ENCODE measurements at places on chromosomes 11 and 22.

DNA sequence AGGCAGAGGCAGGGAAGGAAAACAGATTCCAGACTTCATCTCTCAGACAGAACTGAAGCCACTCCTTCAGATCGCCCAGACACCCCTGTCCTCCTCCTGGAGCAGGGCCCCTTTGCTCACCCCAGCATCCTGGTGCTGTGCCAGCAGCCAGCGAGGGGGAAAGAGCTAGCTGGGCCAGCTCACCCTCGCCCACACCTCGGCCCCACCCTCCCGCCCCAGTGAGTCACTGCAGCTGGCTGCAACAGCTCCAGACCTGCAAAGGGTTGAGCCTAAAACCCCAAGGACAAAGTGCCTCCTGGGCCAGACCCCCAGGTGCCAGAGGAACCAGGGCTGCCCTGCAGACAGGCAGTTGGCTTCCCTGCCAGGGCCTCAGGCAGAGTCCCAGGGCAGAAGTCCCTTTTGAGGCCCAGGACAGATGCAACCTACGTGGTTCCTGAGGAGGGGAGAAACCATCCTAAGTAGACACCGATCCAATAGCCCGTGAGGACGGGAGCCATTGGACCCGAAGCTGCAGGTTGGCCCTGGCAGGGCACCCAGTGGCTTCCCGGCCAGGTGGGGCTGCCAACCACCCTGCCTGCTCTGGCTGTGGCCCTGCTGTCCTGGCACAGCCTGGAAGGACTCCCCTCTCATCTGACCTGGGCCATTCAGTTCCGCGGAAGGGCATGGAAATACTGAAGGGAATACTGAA is 7.2 kb downstream of the AHNAK start:
- peak; percentile 82 for DNase-seq

GRCh38 chr22:19179497-19180048 is 1.0 kb upstream of the SLC25A1 start:
- DNase-seq, result peak; percentile 81

DNA sequence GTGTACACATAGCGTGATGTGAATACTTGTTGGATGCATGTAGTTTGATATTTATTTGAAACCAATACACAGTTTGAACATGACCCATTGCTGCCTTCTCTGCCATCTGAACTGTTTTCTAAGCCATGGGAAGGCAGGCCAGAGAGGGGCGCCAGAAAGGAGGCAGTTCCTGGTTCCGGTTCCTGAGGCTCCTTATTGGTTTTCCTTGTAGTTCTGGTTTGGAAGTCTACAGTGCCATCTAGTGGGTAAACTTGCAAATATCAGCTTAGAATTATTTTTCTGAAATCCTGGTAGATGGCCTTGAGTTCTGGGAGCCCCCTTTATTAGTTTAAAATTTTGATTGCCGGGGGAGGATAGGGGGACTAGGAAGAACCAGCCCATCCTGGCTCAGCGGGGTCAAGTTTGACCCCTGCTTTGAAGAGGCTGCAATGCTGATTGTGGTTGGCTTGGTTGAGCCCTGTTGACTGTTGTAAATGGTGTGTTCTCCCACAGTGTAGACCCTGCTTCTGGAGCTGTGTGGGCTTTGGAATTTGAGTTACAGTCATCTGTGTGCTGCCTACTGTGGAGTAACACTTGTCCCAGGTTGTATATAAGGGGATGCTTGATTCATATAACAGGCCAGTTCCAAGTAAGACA is 48.4 kb downstream of the GRAMD1B start:
- DNase-seq, result peak; percentile 93

DNA sequence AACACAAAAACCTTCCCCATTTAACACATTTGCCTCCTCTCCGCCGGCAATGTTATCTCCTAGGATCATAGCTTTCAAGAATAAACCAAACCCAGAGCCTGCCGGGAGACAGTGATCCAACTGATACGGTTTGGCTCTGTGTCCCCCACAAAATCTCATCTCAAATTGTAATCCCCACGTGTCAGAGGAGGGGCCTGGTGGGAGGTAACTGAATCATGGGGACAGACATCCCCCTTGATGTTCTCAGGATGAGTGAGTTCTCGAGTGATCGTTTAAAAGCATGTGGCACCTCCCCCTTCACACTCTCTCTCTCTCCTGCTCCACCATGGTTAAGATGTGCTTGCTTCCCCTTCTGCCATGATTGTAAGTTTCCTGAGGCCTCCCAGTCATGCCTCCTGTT is 33.3 kb downstream of the RBFOX2 start:
- peak; percentile 81 for DNase-seq

GRCh38 chr22:46125816-46126765 is 24.2 kb upstream of the PPARA start:
- no peak for DNase-seq

DNA sequence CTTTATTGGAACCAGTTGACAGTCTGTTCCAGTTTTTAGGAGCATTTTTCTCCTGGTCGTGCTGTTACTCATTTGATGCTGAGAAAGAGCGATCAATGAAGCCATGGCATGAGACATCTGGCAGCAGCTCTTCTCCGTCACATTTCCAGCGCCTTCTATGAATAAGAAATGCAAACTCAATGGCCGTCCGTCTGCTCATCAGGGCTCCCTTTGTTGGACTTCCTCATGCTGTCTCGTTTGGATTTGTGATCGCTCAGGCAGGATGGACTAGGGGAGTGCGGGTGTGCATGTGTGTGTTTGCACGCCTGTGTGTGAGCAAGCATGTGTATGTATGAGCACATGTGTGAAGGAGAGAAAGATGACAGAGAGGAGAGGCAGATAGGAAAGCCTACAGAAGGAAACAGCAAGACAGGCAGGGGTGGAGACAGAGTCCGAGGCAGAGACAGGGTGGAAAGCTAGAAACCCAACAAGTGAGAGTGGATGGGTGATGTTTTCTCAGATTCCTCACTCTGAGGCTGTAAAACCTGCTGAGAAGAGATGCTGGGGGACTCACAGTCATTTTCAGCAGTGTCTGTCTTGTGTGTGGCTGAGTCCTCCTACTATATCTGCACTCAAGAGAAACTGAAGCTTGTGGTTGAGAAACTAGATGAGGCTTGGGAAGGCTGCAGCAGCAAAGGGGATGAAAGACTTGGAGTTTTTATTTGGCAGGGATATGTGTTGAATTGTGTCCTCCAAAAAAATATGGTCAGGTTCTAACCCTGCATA is 56.0 kb upstream of the CLMP start:
- no peak for DNase-seq

DNA sequence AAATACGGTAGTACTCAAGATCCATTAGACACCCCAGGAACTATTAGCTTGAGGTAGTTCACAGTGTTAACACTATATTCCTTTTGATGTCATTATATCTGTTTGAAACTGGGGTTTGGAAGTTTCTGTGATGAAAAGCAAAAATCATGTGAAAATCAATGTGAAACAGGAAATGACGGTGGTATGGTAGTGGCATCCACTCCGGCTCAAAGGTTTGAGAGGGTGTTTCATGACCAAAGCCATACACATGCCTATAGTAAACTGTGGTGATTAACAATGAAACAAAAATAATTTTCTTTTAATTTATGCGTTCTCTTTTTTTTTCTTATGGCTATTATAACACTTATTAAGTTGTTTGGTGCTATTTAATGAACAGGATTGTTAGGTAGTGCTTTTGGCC is 10.9 kb downstream of the RAB38 start:
- DNase-seq, result no peak

DNA sequence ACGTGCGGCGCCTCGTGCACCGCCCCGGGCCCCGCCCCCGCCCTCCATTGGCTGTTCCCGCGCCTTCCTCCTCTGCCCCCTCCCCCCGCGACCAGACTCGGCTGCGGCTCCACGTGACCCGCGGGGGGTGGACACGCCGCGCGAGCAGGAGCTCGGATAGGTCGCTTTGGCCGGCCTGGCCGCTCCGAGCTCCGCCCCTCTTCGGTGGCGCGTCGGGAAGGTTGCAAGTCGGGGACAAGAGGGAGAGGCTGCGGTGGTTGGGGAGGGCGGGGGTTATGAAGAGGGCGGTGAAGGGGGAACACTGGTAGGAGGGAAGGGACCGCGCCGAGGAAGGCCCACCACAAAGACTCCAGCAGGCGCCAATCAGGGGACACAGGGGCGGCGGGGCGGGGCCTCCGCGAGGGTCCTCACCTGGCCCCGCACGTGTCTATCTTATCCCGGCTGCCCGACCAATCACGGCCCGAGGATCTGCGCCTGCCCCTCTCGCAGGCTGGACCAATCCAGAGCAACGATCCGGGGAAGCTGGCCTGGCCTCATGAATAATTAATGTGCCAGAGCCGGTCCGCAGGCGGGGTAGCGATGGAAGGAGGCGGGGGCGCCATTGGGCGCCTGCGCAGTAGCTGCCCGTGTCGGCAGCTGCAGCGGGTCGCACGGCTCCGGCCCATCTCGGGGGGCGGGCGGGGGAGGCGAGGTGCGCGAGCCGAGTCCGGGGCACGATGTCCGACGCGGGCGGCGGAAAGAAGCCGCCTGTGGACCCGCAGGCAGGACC is at the start of gene TEF:
TSS of gene TEF (plus strand) at position 614 of the 769 bp plus-strand sequence. CDS start at position 717, 103 bp downstream.
- peak; percentile 99 for DNase-seq

- DNase-seq, result no peak
These were observed 499.1 kb downstream of the MN1 start for GRCh38 chr22:27302501-27302900.

DNA sequence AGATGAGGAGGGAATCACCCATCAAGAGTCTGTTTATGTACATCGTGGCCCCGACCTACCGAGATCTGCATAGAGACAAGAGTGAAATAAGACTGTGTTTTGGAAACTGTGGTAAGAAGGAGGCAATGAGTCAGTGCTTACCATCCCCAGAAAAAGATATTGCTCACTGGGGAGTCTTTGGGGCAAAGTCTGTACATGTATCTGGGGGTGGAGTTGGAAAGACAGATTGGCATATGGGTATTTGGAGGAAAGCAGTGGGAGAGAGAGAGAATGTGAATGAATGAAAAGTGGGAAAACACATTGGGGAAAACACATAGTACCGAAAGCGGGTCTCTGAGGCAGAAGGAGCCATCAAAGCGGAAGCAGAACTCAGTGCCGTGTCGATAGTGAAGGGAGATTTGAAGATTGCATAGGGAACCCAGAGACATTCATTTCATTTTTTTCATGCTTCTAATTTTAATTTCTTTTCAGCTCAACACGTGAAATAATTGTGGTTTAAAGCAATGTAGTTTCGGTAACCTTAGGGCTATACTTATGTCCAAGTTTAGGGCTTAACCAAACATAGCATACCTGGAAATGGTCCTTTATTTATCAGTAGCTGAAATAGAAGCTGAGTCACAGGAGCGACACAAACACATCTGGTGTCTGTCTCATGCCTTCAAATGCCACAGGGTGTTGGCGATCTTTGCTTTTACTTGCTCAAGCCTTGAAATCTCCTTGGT is 98.6 kb upstream of the CD44 start:
- no peak for DNase-seq

DNA sequence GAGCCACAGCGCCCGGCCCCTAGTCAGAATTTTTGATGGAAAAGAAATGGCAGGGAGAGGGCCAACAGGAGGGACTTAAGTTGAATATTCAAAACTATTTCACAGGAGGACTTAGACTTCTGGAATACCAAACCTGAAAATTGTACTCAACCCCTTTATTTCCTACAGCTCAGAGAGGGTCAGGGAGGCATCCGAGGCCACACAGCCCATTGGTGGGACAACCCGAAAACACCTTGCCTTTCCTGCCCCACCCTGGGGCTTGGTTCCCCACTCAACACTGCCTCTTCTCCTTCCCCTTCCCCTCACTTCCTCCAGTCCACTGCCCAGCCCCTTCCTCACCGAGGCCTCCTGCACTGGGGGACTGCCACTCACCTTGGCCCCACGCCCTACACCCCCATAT is 1.4 kb downstream of the NAALADL1 start:
- no peak for DNase-seq

DNA sequence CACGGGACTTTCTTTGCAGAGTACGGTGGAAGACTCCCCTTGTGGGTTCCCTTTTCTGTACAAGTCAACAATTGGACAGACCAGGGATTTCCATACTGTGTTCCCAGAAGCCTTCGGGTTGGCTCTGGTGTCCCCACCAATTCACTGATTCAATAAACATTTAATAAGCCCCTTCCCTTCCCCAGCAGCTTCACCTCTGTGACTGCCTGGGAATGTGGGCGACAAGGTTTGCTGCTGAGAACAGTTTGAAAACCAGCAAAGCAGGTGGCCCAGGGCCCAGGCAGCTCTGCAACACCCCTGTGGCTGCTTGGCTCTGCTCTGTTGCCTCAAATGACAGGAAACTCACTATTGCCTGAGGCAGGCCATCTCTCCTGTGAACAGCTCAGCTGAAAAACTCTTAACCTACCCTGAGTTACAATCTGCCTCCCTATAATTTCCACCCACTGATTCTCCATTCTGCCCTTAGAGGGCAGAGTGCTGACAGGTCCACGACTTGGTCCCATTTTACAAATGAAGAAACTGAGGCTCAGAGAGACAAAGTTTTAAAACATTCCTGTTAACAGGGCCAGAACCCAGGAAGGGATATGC is 10.4 kb downstream of the ADORA2A start:
- peak; percentile 44 for DNase-seq

- DNase-seq, result peak; percentile 32
These were observed 9.0 kb upstream of the AGBL2 start for GRCh38 chr11:47724041-47724729.

DNA sequence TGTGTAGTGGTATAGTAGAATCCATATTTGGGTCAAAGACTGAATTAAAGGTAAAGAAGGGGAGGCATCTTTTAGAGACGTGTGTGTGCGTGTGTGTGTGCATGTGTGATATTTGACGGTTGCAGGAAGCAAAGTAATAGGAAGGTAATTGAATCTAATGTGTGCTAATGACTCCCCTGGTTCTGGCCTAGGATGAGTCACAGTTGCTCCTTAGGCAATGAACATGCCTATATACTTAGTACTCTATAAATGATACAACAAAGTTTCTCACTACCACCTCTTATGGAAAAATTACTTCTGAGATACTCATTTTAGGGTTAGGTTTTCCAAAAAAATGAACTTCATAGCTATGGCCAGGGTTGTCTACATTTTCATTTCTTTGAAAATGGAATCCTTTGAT is 409.6 kb downstream of the GUCY1A2 start:
- DNase-seq, result no peak

DNA sequence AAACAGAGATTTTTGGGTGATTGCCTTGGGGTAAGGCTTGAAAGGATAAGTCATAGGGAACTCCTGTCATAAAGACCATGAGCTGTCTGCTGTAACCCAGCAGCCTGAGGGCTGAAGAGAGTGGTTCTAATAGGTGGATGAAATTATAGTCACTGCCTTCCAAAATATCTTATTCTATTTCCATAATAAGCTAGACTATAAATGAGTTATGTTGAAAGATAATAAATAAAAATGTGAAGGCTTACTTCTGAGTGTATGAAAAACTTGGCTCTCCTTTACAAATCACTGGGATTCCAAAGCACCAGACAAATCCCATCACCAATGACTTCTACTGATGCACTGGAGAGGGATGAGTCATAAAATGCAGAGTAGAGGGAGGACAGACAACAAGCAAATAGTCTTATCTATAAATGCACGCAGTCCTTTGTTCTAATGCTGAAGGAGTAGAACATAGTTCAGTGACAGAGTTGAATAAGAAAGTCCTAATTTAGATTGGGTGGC is 775.0 kb upstream of the LRRC4C start:
- DNase-seq, result no peak
